Activated CD8-positive, alpha-beta memory T cell treated with anti-CD3 and anti-CD28 coated beads, Interleukin-2, amount 50 U/mL, for 4 hours (primary cell): ENCODE measurements at places on chromosomes 7 and 10.

DNA sequence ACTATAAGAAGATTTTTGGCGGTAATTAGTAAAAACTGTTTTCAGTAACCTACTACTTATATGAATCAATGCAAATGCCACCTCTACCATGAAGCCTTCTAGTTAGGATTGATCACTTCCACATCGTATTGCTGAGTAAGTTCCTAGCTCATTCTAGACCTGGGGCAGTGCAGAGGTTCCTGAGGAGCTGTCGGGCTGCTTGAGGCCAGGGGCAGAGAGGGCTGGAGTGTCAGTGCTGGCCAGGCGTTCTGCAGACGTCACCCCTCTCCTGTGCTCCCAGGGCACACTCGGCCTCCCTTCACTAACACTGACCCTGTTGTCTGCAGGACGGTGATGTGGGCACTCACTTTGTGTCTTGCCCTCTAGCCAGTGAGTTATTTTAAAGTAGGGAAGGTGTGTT, 275.7 kb downstream of the CELF2 start:
- no peak for DNase-seq

- no peak for DNase-seq
These were observed 199.0 kb downstream of the GPR37 start for GRCh38 chr7:124566583-124566982.

- no peak for DNase-seq
These were observed 3.6 kb upstream of the TBX20 start for GRCh38 chr7:35257251-35258124.

- no peak for DNase-seq
These were observed 76.6 kb downstream of the CNNM2 start for GRCh38 chr10:102994531-102995295.

- DNase-seq = no peak
These were observed 68.0 kb upstream of the MTPN start for GRCh38 chr7:136045181-136045580.

DNA sequence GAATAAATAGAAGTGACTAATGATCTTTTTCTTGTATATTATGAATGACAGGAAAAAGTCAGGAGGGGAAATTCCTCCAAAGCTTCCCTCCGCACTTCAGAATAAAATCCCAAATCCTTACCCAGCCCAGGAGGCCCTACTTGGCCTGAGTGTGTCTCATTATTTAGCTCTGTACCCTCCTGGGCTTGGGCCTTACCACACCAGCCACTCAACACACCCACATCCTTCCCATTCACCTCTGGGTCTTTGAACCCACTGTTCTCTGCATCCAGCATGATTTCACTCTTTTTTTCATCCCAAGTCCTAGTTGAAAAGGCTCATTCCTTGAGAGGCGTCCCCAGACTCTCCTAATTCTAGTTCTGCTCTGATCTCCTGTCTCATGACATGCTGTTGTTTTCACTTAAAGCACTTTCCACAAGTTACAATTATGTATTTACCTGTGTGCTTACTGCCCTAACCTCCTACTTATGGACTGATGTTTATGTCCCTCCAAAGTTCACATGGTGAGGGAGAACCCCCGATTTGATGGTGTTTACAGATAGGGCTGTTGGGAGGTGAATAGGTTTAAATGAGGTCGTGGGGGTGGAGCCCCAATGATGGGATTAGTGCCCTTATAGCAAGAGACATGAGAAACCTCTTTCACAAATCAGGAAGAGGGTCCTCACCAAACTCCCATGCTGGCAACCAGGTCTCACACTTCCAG, 6.4 kb downstream of the NOD1 start:
- no peak for DNase-seq
